Lung microvascular endothelial cell (primary cell): ENCODE measurements at places on chromosomes 5 and 9.

DNA sequence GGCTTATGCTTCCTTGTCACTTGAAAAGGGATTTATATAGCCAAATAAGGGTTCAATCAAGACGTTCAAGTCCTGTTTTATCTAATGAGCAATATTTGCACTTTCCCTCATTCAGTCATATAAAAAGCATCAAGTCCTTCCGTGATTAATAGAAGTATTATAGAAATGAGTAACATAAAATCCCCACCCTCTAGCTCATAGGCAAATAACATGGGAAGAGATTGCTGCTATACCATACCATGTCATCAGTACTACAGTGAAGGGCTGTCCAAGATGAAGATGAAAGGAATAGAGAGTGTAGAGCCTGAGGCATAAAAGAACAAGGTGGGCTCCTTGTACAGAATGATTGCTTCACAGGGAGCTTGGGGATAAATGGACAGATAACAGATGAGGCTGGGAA lies 20.4 kb upstream of the PAPPA start:
- no peak for DNase-seq

GRCh38 chr5:68240202-68240601 lies 24.6 kb downstream of the PIK3R1 start:
- no peak for DNase-seq

DNA sequence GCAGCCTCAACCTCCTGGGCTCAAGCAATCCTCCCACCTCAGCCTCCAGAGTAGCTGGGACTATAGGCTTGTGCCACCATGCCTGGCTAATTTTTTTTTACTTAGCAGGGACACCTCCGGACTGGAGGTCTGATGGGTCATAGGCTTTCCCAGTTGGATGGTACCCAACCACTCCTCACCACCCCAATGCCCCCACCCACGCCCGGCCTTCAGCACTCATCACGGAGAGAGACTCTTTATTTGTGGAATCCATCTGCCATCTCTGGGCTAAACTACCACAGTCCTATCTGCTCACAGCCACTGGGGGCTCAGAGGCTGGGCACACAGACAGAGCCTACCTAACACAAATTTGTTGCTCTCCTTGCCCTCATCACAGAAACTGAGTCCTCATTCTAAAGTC lies 58.3 kb upstream of the STXBP1 start:
- no peak for DNase-seq

GRCh38 chr5:126917918-126918614 lies 112.3 kb downstream of the MARCHF3 start:
- peak; percentile 61 for DNase-seq

- DNase-seq: no peak
Measured at GRCh38 chr9:18596920-18597319, 123.0 kb downstream of the ADAMTSL1 start.
